ENCODE measurements at places on chromosomes 4 and X.

GRCh38 chrX:125757794-125758564, 408.1 kb downstream of the DCAF12L2 start:
- DNase-seq, result peak; percentile 4

- DNase-seq, result no peak
Observed at GRCh38 chr4:52244848-52245247, 193.7 kb downstream of the SPATA18 start.

- no peak for DNase-seq
Observed at GRCh38 chrX:41732260-41732659, 8.3 kb downstream of the GPR82 start.

- DNase-seq, result no peak
Observed at GRCh38 chr4:28754376-28754775, 1893.7 kb downstream of the STIM2 start.

GRCh38 chr4:33961761-33962160, 2282.6 kb downstream of the ARAP2 start:
- DNase-seq, result peak; percentile 58

DNA sequence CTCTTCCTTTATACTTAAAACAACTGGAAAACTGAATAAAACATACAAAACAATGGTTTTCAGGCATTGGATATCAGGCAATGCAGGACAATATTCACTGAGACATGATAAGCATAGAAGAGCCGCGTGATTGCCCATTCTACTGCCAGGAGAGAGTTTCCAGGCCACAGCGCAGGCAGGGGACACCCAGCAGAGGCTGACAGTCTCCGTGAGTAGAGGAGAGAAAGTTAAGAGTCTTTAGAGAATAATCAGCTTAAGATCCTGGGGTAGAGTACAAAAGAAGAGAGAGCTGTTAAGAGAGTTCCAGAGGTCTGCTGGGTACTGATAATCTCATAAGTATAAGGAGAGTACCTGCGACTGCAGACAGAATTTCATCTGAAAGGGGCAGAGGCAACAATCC, 18.4 kb upstream of the FRAS1 start:
- DNase-seq, result no peak

DNA sequence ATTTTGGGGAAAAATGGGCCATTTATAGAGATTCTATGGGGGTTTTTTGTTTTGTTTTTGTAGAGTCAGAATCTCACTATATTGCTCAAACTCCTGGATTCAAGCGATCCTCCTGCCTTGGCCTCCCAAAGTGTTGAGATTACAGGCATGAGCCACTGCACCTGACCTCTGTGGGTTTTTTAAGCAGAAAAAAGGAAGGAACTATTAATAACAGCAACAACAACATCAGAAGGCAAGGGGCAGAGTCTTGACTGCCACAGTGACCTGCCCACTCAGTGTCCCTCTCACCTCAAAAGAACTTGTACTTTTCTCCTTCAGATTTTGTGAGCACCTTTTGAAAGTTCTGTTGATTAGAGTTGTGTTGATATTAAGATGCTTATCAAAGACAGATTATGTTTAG, 48.1 kb downstream of the FNIP2 start:
- DNase-seq, result no peak

DNA sequence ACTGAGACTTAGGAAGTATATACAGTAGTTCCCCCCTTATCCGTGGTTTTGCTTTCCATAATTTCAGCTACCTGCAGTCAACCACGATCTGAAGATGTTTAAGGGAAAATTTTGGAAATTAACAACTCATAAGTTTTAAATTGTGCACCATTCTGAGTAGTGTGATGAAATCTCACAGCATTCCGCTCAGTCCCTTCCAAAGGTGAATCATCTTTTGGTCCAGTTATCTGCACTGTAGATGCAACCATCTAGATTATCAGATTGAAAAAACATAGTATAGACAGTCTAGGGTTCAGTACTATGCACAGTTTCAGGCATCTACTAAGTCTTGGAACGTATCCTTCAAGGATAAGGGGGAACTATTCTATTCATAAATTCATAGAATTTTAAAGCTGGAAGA, 109.0 kb downstream of the ANXA3 start:
- peak; percentile 21 for DNase-seq

DNA sequence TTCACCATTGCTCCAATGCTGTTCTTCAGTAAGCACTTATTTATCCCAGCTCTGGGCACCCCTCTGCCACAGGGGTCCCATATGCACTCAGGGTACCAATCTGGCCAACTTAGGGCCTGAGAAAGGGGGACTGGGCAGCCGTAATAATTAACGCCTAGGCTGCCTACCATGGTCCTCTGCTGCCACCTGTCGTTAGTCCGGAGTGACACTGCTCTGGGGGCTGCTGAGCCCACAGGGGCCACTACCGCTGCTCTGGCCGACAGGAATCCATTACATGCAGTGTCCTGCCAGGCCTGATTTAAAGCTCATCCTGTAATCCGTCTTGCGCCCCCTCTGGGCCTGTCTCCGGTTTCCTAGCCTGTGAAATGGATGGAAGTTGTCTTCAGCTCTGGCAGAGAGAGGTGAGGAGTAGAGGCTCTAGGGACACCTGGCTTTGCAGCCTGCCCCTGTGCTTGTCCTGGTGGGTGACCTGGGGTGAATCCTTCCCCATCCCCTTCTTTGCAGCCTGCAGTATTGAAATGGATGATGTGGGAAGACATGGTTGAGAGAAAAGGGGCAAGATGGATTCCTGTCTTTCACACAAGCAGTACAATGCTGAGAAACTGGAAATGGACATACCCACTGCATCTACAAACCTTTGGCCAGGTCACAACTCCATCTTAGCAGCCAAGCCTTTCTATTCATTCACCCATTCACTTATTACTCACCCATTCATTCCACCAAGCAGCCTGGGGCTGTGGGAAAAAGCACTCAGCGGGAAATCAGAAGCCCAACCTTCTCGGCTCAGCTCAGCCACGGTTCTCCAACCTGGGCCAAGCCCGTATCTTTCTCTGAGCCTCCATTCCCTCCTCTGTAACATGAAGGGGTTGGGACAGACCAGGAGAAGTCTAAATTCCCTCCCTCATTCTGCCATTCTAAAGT, 116.3 kb upstream of the NALF2 start:
- peak; percentile 58 for DNase-seq
